T-helper 17 cell (primary cell): ENCODE measurements at places on chromosomes 4 and X. TPM values are rescaled to one million over a fixed set of nuclear protein-coding genes. Genes with fewer than 3 reads are reported as not detected.

DNA sequence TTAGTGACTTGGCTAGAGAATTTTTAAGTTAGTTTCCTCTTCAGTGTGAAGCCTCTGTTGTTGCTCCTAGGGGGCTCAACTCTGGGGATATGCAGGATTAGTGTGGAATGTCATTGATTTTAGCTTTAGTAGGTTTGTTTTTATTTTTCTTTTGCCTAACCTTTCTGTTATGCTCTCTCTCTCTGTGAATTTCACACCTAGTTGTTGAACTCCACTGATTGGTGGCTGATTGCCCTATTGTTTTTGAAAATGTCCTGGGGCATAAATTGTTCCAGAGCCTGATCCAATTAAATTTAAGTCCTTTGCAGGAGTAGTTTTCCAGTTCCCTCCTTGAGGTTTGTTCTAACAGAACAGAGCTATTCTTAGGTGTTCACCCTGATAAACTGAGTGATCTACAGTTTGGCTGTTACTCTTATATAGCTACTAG lies 393.3 kb upstream of the CTSO start:
- H3K27me3 ChIP-seq, result no peaks in the 10 kb centered on the region
- H3K27ac ChIP-seq, result no peak overlapping the region
- H3K4me3 ChIP-seq, result no peak overlapping the region
- no peaks in the 10 kb centered on the region for H3K4me1 ChIP-seq
- no peak for DNase-seq
- no peaks in the 10 kb centered on the region for H3K36me3 ChIP-seq

- H3K4me1 ChIP-seq, result peaks cover 2% of the 10 kb centered on the region
- no peak overlapping the region for H3K27ac ChIP-seq
- H3K27me3 ChIP-seq, result no peaks in the 10 kb centered on the region
- no peak for DNase-seq
These were observed 8.7 kb downstream of the TIMP1 start for GRCh38 chrX:47590984-47591383.

Gene ETNPPL
- total RNA-seq, result not detected

DNA sequence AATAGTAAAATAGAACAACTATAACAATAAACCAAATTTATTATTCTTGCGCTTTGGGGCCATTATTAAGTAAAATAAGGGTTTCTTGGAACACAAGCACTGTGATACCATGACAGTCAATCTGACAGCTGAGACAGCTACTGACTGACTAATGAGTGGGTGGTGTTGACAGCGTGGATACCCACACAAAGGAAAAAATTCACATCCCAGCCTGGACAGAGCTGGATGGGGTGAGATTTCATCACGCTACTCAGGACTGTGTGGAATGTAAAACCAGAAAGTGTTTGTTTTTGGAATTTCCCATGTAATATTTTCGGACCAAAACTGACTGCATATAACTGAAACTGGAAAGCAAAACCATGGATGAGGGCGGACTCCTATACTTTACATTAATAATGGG lies 48.8 kb downstream of the IGFBP7 start:
- DNase-seq, result no peak
- H3K36me3 ChIP-seq, result no peaks in the 10 kb centered on the region
- peaks cover 26% of the 10 kb centered on the region for H3K27me3 ChIP-seq
- no peak overlapping the region for H3K4me3 ChIP-seq
- H3K4me1 ChIP-seq, result no peaks in the 10 kb centered on the region
- no peak overlapping the region for H3K27ac ChIP-seq

DNA sequence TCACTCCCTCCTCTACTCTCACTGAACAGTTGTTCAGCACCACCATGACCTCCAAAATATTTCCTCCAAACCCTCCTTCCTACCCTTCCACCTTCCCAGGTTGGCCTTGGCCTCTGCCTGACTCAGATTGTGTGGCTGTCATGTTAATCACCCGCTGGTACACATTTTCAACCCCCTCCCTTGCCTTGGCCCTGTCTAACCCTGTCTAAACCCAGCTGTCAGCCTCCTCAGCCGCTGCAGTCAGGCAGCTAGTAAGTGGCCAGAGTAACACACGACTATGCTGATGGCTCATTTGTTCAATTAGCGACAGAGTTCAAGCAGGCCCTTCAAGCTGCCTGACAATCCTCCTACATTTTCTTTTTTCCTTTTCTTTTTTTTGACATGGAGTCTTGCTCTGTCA lies 18.0 kb downstream of the ING2 start:
- peaks cover 14% of the 10 kb centered on the region for H3K27me3 ChIP-seq
- DNase-seq, result no peak
- no peak overlapping the region for H3K27ac ChIP-seq
- peaks cover 2% of the 10 kb centered on the region for H3K36me3 ChIP-seq
- H3K4me1 ChIP-seq, result peaks cover 4% of the 10 kb centered on the region

Gene PAGE5
- total RNA-seq, result 0.60 TPM

GRCh38 chr4:169205075-169205743 lies 65.5 kb downstream of the SH3RF1 start:
- H3K27me3 ChIP-seq, result peaks cover 15% of the 10 kb centered on the region
- H3K27ac ChIP-seq, result no peak overlapping the region
- H3K4me3 ChIP-seq, result no peak overlapping the region
- no peak for DNase-seq
- no peaks in the 10 kb centered on the region for H3K36me3 ChIP-seq

DNA sequence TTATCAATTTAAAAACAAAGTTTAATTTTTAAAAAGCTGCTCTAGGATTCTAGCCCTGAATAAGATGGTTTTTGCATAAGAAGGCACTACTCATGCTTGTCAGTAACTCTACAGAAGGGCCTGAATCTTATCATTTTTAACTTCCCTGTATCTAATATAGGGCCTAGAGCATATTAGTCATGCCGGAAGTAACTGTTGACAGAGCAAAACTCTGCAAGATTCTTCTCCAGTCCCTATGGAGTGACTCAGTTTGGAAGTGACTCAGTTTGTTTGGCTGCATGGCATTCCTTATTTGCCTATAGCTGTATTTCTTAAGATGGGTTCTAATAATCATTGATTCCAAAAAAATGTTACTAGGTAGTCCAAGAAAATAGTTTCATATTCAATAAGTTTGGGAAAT lies 431.8 kb upstream of the HTR2C start:
- no peaks in the 10 kb centered on the region for H3K4me1 ChIP-seq
- no peak overlapping the region for H3K4me3 ChIP-seq
- H3K27ac ChIP-seq, result no peak overlapping the region
- DNase-seq, result no peak

DNA sequence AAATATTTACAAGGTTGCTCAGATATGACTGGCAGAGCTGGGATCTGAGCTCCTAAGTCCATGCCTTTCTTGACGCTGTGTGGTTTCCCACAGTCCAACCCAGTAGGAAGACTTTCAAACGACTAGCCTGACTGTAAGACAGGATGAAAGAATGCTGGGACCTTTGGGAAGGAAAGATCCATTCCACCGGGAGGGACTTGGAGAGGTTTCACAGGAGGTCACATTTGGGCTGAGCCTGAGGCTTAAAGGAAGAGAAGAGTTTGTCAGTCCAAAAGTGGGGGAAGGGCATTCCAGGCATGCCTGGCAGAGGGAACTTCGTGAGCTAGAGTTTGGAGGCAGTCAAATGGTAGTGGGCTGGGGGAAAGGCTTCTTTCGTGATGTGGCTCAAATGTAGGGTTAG lies 1.5 kb downstream of the STARD8 start:
- DNase-seq, result no peak
- peaks cover 2% of the 10 kb centered on the region for H3K36me3 ChIP-seq
- no peaks in the 10 kb centered on the region for H3K4me1 ChIP-seq
- no peak overlapping the region for H3K4me3 ChIP-seq
- peaks cover 11% of the 10 kb centered on the region for H3K27me3 ChIP-seq

Gene PPEF2
- total RNA-seq, result 0.15 TPM

GRCh38 chr4:14225688-14226207 lies 598.2 kb upstream of the BOD1L1 start:
- no peak overlapping the region for H3K4me3 ChIP-seq
- no peak for DNase-seq
- no peak overlapping the region for H3K27ac ChIP-seq
- no peaks in the 10 kb centered on the region for H3K36me3 ChIP-seq
- no peaks in the 10 kb centered on the region for H3K27me3 ChIP-seq

DNA sequence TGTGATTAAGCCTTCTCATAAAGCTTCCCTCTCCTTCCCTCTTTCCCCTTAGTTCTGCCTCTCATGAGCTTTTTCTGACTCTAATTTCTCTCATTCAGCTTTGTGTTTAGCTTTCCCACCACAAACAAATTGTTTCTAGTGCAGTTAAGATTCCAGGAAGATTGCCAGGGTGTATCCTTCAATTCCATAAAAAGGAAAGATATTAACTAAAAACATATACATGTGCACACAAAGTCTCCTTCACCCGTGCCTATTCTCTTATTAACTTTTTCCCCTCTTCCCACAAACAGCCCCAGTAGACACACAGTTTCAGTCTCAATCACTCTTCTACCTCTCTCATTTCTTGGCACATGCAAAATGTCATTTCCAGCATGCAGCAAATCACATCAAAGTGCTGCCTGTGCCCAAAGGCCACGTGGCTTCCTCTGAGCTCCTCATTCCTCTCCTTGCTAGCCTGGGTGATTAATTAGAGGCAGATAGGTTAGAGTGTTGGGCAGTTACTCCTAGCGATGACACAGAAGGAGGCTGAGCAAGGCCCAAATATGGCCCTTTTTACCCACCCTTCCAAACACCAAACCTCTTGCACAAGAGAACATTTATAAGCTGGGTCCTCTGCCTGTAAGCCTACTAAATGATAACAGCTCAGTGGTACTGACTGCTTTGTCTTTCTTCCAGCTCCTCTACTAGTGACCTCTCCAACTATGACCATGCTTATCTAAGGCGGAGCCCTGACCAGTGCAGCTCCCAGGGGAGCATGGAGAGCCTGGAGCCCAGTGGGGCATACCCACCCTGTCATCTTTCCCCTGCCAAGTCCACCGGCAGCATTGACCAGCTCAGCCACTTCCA lies 159.6 kb downstream of the SOWAHB start:
- DNase-seq, result no peak
- no peak overlapping the region for H3K4me3 ChIP-seq
- H3K36me3 ChIP-seq, result peaks cover 5% of the 10 kb centered on the region
- peaks cover 48% of the 10 kb centered on the region for H3K27me3 ChIP-seq
- H3K27ac ChIP-seq, result no peak overlapping the region
- peaks cover 7% of the 10 kb centered on the region for H3K4me1 ChIP-seq

DNA sequence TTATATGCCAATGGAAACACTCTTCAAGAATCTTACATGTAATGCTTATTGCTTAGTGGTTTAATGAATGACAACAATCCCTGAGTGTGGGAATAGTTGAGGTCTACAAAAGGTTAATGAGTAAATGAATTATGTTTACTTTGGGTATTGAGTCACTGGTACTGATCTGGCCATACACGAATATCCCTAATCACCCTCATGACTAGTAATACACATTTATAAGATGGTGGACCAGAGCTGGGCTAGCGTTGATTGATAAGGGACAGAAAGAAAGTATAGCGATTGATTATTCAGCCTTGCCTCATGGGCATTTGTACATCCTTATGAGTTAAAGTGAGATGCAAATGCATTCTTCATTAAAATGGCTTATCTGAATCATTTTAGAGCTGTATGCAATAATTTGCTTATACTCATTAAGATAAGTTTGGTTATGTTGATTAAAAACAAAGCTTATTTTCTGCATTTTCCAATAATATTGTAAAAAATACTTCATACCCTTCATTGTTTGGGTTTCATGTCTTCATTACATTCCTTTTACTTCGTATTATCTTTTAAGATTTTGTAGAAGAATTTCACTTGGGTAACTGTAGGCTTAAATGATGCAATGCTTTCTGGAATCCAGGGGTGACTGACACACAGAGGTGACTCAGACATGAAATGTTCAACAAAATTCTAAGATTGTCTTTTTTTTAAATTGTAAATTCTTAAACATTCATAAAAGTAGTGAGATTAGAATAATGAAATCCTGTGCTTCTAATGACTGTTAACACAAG lies 47.4 kb downstream of the FGF2 start:
- H3K27me3 ChIP-seq, result peaks cover 26% of the 10 kb centered on the region
- H3K36me3 ChIP-seq, result peaks cover 4% of the 10 kb centered on the region
- no peaks in the 10 kb centered on the region for H3K4me1 ChIP-seq
- H3K27ac ChIP-seq, result no peak overlapping the region
- H3K4me3 ChIP-seq, result no peak overlapping the region

Gene TMPRSS11E
- total RNA-seq, result not detected

DNA sequence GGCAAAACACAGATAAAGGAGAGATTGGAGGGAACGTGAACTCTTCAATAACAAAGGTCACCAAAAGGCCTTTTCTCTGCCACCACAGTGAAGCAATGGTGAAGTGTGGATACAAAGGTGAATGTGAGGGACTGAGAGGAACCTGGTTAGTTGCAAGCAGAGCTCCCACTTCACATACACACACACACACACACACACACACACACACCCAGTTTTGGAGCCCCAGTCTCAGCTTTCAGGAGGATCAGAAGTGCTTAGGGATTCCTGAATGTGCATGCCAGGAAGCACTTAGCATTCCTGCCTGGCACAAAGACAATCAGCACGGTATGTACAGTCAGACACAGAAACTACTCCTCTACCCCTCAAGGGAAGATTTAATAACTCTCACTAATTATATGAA lies 71.5 kb downstream of the ARHGEF9 start:
- no peak overlapping the region for H3K27ac ChIP-seq
- peaks cover 3% of the 10 kb centered on the region for H3K4me1 ChIP-seq
- H3K36me3 ChIP-seq, result peaks cover 7% of the 10 kb centered on the region
- H3K4me3 ChIP-seq, result no peak overlapping the region

DNA sequence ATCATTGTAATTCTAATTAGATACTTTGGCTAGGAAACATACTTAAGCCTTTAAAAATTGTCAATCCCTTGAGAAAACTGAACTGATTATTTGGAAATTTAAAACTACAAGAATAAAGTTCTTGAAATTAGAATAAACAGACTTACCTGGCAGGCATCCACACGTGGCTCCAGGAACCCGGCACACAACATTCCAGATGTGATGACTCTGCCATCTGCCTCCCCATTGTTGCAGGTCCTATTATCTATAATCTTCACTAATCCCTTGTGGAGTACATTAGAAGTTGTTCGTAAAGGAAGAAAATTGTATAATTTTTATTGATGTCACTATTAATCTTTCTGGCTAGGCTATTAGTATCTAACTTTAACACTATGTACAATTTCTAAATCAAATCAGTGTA lies 16.2 kb upstream of the GNRHR start:
- no peaks in the 10 kb centered on the region for H3K27me3 ChIP-seq
- no peaks in the 10 kb centered on the region for H3K4me1 ChIP-seq
- no peak overlapping the region for H3K27ac ChIP-seq

Gene SSX1
- total RNA-seq, result not detected

Gene CLDN34
- total RNA-seq, result not detected

GRCh38 chrX:32987142-32987541 lies 224.2 kb downstream of the DMD start:
- DNase-seq, result no peak
- no peaks in the 10 kb centered on the region for H3K36me3 ChIP-seq
- no peaks in the 10 kb centered on the region for H3K4me1 ChIP-seq

DNA sequence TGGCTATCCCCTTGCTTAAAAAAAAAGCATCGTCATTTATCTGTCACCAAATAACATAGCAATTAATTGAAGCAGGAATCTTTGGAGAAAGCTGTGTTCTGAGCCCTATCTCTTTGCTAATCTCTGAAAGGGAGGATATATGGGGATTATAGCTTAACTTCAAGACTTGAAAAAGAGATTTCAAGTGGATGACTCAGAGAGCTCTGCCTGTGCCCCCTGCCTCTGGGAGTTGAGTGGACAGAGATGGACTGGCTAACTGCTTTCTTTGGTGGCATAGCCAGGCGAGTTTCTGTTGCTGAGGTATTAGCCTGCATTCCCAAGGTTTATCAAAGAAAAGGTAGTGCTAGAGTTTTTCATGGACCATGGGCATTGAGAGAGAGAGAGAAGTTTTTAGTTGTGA lies 91.6 kb downstream of the DDIT4L start:
- no peak for DNase-seq
- no peaks in the 10 kb centered on the region for H3K27me3 ChIP-seq
- H3K4me3 ChIP-seq, result no peak overlapping the region
- no peak overlapping the region for H3K27ac ChIP-seq
